ENCODE measurements at places on chromosomes 2 and 18.

- DNase-seq, result no peak
These were observed 96.8 kb downstream of the MSH2 start for GRCh38 chr2:47499621-47500309.

- DNase-seq, result no peak
These were observed 2.3 kb upstream of the ARHGEF33 start for GRCh38 chr2:38887347-38887746.

- DNase-seq, result no peak
These were observed 21.4 kb upstream of the HAAO start for GRCh38 chr2:42813763-42814162.

DNA sequence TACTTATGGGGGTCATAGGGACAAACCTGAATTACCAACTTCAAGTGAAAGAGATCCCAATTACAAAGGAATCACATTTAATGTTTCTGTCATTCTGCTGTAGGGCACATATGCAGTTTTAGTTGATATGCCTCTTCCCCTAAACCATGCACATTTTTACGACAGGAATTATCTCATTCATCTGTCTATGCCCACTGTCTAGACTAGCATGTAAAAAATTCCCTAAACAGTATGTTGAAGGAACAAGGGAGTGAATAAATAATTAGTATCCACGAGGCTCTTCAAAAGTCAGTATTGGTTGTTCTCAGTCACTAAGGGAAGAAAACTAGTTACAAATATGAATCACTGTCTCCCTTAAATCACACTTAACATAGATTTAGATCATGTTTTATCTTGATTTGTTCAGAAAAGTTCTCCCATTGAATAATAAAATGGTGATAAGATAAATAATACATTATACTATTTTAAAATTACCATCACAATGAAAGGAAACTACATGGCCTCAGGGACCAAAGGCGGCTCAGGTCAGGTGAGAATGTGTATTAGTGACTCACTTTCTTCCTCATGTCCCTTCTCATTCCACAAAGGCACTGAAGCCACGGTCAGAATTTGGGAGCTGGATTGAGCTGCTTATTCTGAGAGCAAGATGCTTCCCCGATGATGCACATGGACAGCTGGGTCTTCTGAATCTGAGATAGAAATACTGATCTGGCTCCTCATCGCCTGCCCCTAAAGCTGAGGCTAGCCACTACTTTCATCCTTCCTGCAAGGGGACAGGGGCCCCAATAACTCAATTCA, 29.1 kb downstream of the DYM start:
- DNase-seq, result no peak

- no peak for DNase-seq
These were observed 1.9 kb downstream of the YES1 start for GRCh38 chr18:809985-810642.

DNA sequence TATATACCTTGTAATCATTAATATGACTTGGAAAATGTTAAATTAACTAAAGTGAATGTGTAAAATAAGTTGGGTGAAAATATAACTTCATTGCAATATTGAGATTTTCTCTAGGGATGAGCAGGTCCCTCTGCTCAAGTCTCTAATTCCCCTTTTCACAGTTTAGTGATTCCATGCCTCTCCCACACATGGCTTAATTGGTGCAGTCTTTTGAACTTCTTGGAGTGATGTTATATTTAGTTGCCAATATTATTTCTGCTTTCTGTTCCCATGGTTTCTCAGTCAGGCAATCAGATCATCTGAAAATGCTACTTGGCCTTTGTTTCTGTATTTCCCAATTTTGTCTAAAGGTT, 233.7 kb upstream of the SPOPL start:
- no peak for DNase-seq

GRCh38 chr2:10235099-10235908, 67.4 kb upstream of the HPCAL1 start:
- DNase-seq, result no peak

- no peak for DNase-seq
These were observed 85.4 kb upstream of the LINC00305 start for GRCh38 chr18:64234321-64234720.

GRCh38 chr2:200172944-200173581, 133.4 kb upstream of the SPATS2L start:
- no peak for DNase-seq

DNA sequence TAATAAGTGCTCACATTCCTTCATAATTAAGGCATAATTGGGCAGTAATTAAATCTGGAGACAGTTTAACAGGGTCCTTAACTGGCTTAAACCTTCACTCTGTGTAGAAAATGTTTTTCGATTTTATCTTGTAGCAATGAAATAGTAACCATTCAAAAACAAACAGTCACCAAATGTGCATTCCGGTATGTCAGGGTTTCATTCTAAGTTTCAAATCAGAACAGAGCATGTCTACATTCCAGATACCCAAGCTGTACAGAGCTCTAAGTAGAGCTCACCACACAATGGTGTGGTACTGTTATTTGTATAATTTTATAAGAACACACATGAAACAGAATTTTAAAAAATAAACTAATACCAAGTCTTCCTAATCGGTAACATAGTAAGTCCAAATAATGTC, 52.6 kb downstream of the SMAD2 start:
- DNase-seq, result no peak

- no peak for DNase-seq
These were observed 26.6 kb upstream of the ITGA4 start for GRCh38 chr2:181430406-181431118.

DNA sequence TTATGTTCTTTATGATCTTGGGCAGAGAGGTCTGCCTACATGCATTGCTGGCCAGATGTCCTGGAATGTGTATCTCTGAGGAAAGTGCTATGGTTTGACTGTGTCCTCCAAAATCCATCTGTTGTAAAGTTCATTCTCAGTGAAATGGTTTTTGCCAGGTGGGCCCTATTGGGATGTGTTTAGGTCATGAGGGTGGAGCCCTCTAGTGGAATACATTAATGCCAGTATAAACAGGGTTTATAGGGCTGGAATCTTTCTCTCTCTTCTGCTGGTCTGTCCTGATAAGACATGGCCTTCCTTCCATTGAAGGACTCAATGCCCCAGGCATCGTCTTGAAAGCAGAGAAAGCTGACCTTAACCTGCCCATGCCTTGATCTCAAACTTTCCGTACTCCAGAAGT, 258.5 kb downstream of the RPIA start:
- no peak for DNase-seq

DNA sequence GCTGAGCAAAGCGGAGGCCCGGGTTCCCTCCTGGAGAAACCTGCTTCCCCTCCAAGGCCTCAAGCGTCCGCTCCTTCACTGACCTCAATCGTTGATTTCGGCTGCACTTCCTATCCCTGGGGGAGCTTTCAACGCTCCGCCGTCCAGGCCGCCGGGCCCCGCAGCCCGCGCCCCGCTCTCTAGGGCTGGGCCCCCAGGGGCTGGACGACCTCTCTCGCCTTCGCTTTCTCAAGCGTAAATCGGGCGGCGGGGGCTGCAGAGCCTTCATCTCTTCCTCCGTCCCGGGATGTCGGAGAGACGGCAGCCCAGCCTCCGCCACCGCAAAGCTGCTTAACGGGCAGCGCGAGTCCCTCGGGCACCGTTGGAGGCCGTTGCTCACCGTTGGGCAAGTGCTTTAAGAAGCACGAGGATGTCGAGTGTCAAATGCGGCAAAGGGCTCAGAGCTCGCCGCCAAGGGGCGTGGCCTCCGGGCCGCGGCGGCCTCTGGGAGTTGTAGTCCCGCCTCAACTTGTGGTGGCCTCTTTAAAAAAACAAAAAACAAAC, 8.5 kb downstream of the HES6 start:
- DNase-seq, result peak; percentile 67

GRCh38 chr2:23806201-23806600, 120.7 kb downstream of the ATAD2B start:
- DNase-seq, result no peak

- DNase-seq, result no peak
These were observed 231.8 kb upstream of the RBBP8 start for GRCh38 chr18:22701326-22701725.

DNA sequence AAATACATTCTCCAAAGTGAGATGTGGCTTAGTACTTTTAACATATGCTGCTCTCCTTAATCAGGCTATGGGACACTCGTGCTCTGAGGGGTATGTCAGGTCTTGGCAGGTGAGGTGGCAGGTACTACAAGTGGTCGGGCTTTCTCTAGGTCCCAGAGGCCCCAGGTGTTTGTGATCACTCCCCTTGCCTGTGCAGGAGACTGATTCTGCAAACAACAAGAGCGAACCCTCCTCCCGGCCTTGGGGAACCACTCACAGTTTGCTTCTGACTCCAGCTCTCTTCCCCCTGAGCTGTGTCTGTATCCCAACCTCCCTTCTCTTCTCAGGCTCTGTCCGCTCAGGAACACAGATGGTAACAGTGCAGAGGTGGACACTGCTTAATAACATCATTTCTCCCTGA, 48.1 kb downstream of the ATOH8 start:
- no peak for DNase-seq

DNA sequence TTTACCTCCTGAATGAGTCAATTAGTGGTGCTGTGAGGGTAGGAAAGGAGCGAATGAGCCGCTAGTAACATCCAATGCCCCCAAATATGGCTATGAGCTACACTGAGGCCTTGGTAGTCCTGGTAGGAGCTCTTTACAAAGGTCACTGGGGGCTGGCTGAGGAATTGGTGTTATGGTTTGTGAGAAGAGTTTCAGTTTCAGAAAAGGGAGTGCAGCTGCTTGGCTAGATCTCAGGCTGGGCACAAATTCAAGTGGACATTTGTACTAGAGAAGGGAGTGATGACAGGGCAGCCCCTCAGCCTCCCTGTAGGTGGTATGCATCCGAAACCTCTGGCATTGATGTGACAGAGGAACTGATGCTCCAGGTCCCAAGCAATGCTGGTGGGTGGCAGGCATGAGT, 13.9 kb upstream of the PAIP2B start:
- DNase-seq, result no peak

- peak; percentile 22 for DNase-seq
These were observed 5.6 kb downstream of the TXNL4A start for GRCh38 chr18:79982736-79983135.

DNA sequence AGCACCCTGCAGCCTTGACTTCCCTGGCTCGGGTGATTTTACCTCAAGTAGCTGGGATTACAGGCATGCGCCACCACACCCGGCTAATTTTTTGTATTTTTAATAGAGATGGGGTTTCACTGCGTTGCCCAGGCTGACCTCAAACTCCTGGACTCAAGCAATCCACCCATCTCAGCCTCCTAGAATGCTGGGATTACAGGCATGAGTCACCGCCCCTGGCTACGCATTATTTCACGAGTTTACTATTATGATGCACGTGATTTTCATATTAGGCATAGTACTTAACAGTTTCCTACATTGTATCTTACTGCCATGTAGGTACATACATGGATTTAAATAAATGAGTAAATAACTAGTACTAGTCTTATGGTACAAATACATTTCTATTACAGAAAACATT, 4.4 kb downstream of the DYNC2LI1 start:
- DNase-seq, result no peak

DNA sequence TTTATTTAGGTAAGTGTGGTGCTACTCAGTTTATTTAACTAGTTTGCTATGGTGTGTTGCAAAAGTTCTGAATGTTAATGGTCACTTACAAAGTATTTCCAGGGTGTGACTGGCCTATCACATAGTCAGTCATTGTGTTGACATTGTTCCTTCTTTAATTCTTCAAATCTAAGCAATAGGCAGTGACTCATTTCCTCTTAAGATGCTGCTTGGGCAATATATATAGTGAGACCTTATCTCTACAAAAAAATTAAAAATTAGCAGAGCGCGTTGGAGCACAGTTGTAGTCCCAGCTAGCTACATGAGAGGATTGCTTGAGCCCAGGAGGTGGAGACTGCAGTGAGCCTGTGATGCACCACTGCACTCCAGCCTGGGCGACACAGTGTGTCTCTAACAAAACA, 5.8 kb upstream of the CCDC88A start:
- no peak for DNase-seq

- no peak for DNase-seq
These were observed 50.5 kb downstream of the LAMA1 start for GRCh38 chr18:7066965-7067555.

DNA sequence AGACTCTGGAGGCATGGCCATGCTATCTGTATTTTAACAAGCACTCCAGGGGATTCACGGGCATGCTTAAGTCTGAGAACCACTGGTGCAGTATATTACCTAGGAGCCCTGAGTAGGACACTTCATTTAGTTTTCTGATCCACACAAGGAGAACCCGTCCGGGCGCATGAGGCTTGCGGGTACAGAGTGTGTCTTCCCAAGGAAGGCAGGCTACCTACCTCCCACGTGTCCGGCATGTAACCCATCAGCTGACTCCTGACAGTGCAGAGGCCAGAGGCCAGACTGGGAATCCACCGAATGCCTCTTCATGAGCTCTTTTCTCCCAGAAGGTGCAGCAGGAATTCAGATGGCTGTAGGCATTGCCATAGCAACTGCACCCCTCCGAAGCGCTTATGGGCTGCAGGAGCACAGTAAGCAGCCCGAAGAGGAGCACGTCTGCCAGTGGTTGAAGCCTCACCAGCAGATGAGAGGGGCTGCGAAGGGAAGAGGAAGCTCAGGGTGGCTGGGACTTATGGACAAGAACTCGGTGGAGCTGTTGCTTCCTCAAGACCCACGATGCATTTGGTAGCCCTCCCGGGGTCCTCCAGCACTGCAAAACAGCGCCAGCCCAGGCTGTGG, 33.8 kb upstream of the DNMT3A start:
- DNase-seq, result no peak

DNA sequence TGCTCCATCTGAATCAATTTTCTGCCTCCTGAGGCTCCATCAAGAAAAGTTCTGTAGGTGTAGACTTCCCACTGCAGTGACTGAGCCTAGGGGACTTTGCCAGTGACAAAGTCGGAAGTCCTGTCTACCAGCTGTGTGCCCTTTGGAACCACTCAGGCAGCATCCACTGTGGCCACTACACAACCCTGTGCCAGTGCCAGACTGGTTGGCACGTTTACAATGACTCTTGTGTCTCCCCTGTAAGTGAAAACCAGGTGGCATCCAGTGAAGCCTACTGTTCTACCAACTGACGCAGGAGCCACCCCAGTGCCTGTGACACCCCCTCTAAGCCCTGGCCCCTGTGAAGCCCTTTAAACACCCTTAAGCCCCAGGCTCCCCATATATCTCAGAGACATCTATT, 132.1 kb upstream of the SERPINE2 start:
- DNase-seq, result no peak

DNA sequence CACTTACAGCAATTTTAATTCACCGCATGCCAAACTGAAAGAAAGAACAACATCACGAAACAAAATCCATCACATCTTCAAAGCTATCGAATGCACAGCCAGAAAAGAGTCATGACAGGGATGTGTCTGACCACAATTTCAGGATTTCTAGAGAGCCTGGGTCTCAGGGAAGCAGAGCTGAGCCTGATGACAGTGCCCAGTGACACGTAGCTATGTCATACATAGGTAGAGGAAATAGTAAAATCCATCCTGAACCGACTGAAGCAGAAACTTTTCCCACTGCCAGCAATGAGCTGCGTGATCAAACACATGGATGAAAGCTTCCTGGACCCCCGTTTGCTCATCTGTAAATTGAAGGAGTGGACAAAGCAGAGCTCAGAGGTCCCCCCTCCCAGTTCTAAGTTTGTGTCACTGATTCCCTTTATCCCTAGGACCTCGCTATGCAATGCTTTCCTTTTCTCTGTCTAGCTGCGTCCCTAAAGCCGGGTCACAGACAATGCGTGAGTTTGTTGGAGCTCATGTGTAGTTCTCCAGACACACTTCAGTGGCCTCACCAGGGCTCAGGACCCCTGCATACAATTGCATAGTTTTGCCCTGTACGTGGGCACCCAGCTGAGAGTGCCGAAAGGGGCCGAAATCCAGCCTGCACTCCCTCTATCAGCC, 37.6 kb downstream of the CCBE1 start:
- DNase-seq, result no peak
